ENCODE measurements at places on chromosomes 4 and X.

DNA sequence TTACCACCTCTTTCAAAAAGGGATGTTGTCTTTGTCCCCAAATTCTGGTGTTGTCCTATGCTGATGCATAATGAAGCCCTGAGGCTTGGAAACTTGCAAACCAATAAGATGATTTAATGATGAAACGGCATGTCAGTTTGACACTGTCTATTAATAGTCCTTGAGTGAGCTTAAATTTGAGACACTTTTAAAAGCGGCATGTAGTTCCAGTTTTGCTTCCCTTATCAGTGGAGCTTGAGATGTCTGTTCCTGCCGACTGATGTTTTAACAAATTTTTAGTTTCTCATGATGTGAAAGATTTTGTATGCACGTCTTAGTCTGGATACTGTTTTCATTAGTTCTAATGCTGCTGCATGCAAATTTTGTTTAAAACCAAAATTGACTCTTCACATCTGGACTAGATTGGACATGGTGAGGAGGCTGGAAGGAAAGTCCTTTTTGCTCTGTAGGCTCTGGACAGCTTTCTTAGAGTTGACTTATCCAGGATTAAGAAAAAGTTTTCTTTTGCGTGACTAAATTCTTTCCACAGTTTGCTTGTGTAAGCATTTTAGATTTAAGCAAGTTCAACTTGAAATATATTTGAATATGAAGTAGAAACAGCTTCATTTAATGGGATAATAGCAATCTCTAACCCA, 11.7 kb downstream of the C1GALT1C1 start:
- DNase-seq: no peak

DNA sequence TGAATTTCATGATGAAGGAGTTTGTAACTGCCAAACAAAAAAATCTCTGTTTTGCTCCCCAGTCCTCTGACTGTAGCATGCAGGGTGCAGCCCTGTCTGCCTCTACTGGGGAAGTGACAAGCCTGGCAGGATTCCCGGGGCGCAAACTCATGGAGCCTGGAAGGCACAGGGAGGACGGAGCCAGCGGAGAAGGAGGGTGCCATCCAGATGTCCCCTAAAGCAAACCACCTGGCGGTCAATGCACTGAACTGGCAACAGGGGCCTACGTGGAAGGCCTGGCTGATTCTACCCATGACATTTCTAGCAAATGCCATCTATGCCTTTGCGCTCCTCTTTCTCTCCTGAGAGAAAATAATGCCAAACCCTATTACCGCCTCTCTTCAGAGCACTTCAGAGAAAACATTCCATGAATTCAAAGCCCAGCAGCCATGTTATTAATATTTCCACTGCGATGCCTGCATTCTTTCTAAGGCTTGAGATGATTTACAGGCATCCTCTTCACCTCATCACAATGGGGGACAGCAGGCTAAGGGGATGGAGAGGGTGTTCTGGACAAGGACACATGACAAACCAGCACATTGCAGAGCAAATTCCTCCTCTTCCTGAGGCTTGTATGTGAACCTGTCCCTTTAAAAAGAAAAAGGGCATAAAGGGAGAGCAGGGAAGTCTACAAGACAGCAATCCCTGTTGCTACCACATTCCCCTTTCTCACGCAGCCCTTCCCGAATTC, 329.3 kb upstream of the NOCT start:
- no peak for DNase-seq

- DNase-seq: no peak
These were observed 55.8 kb downstream of the FNIP2 start for GRCh38 chr4:158824425-158825274.

DNA sequence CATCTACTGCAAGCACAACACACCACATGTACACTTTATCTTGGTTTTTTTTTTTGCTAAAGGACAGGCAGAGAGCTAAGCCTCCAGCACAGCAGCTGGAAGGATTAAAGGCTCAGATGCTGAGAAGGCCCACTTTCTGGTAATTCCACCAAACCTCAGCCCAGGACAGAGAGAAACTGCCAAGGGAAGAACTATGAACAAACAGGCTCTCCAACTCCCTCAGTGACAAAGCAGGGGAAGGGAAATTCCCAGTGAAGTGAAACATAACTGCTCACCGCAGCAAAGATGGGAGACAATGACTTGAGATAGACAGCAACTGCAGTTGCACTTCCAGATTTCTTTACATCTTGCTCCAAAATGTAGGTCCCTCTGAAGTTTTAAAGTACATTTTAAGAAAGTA, 4.8 kb downstream of the PROM1 start:
- no peak for DNase-seq

GRCh38 chr4:178599521-178599920, 1157.3 kb upstream of the AGA start:
- DNase-seq: no peak

GRCh38 chrX:83077606-83078005, 430.5 kb upstream of the POU3F4 start:
- no peak for DNase-seq

DNA sequence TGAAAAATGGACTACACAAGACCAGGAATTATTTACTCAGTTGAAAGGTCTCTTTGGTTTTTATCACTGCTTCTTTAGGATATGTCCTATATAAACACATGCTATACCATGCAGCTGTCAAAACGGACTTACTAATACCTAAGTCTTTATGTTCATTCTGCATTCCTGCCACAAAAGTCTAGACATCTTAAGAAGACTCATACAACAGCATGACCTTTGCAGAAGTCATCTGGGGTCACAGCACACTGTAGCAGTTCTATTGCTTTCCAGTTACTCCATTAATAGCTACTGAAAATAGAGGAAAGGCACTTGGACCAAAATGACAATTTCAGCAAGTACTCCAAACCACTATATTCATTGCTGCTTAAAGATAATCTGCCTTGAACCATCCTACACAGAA, 53.2 kb downstream of the DDX60 start:
- DNase-seq: no peak

GRCh38 chr4:52546449-52546848, 112.7 kb downstream of the USP46 start:
- no peak for DNase-seq

- no peak for DNase-seq
These were observed 95.4 kb downstream of the PTTG2 start for GRCh38 chr4:38055566-38055965.

DNA sequence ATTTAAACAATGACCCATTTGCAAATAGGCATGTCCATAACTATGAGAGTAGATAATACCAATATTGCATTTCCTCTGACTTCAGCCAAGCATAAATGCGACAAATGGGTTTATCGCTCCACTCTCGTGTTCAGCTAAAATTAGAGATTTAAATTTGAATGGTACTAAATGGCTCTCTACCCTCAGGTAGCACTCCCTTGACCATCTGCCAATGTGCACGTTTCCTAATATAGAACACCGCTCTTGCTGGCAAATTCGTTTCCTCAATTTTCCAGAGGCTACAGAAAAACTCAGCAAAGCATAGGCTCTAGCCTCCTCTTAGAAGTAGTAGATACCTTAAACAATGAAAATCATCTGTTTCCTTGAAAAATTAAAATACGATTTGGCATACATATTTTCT, 251.6 kb downstream of the ADGRA3 start:
- DNase-seq: no peak

DNA sequence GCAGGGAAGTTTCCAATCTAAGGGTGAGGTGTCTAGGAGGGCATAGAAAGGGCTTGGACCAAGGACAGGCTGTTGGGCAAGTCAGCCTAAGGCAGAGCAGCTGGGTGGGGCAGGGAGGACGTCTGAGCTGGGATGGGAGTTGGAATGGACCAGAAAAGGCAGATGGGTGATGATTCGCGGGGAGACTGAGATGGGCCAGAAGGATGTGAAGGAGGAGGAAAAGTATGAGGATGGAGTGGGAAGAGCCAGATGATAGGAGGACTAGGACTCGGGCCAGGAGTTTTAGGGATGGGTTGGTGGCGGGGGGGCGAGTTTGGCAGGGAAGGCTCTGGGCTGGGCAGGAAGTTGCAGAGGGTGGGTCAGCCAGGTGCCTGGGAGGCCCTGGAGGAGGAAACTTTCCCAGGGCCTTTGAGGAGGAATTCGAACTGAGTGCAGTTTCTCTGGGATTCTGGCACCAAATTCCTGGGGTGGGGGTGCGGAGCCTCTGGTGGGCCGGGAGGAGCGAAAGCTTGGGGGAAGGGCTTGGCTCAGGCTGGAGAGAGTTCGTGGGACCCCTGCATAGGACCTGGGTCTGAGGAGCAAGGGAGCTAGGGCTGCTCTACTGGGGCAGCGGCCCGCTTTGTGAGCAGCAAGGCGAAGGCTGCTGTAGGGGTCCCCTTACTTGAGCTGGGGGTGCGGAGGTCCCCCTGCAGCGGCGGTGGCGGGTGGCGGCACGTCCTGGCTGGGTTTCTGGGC, 8.7 kb upstream of the TIMP1 start:
- no peak for DNase-seq

- no peak for DNase-seq
These were observed 89.0 kb upstream of the NMU start for GRCh38 chr4:55725057-55725456.

DNA sequence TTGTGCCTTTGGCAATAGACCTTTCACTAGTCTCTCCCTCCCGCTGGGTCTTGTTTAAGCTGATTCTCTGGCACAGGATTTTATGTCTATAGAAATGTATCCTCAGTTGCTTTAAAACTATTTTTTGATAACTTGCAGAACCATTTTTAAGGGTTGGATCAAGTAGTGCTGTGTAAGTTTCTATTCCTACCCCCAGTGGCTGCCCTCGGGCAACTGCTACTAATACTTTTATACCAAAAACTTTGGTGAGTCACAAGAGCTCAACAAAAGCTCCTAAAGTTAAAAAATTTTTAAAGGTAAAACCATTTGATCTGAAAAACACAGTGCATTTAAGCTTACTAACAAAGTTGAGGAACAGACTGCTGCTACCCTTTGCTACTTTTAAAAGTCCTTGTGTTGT, 1460.6 kb upstream of the PCDH7 start:
- no peak for DNase-seq

GRCh38 chrX:86133761-86134160, 14.5 kb upstream of the DACH2 start:
- no peak for DNase-seq

Data from activated gamma-delta T cell treated with anti-CD3 and anti-CD28 coated beads, Interleukin-2, amount 50 U/mL, for 16 hours (primary cell).